Renal cortex interstitium (tissue), 15 donors: ENCODE measurements at places on chromosomes 3 and 15. TPM values are rescaled to one million over a fixed set of nuclear protein-coding genes. Genes with fewer than 3 reads are reported as not detected.

DNA sequence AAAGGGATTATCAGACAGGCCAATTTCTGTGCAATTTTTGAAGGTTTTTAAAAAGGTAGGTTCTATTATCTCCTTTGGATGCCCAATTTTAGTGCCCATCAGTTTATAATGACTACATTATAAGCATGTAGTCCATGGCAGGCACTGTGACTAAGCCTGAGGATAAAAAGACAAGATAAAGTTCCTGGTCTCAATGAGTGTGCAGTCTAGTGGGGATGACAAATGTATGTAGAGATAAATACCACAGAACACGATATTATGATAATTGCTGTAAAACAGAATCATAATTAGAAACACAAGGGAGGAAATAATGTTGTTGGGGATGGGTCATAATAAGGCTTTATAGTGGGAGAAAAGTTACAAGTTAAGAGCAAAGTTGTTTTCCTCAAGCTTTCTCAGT, 163.1 kb downstream of the ZNF385D start:
- DNase-seq = no peak

- no peak for DNase-seq
Observed at GRCh38 chr3:58116161-58116955, 94.4 kb downstream of the DNASE1L3 start.

DNA sequence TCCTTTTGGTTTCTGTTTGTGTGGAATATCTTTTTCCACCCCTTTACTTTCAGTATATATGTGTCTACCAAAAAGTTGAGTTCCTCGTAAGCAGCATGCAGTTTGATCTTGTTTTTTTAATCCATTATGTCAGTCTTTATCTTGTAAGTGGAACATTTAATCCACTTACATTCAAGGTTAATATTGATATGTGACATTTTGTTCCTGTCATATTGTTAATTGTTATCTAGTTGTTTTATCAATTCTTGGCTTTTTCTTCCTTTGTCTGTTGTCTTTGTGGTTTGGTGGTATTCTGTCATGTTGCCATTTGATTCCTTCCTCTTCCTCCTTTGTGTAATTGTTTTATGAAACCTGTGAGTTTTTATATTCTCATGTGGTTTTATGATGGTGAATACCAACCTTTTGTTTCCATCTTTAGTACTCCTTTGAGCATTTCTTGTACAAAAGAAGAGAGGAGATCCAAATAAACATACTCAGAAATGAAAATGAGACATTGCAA, 43.4 kb upstream of the XCR1 start:
- DNase-seq = no peak

DNA sequence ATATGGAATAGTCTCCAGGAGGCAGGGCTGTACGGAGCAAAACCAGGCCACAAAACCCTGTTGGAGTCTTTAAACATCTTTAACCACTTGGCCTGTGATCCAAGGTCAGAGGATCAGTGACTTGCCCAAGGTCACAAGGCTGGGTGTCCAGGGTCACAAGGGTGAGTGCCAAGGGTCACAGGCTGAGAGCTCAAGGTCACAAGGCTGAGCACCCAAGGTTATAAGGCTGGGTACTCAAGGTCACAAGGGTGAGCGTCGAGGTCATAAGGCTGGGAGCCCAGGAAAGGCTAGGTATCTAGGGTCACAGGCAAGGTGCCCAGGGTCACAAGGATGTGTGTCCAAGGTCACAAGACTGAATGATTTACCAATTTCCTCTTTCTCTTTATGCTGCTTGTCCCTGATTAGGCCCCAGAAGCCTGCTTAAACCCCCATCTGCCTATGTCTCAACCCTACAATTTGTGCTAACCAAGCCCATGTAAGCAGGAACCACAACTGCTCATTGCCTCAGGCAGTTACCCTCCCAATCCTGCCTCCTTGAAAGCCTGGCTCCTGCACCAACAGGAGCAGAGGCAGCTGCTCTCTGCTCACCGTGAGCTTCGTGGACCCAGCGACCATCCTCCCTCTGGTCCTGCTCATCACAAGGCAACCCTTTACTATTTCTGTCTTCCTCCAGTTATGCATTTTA, 51.5 kb downstream of the MGLL start:
- no peak for DNase-seq

DNA sequence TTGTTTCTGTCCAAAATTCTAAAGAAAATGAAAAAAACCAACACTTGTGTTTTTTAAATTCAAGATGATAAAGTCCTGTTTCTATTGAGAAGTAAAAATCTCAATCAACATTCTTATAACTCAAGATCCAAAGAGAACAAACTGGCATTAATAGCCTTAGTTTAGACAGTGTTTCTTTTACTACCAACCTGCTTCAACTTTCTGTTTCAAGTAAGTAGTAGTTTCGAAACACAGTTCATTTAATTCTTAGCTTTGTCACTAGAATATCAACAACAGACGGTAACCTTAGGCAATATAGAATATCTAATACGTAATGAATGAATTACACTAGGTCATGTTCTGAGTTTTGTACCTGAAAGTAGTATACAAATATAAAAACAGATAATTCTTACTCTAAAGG, 23.7 kb downstream of the CIP2A start:
- DNase-seq = no peak

DNA sequence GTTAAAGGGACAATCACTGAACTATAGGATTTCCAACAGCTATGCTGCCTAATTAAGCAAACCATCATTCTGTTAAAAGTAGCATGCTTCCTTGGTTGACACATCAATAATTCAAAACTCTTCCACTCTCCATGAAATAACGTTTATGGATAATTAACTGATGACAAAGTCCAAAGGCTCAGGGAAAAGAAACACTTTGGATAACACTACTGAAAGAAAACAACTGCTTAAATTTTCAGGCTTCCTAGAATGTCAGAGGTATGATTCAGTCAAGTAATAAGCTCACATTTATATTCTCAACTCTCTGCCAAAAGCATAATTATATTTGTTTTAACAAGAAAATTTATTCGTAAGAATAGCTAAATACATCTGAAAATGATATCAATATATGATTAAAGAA, 49.6 kb downstream of the WDR72 start:
- DNase-seq = no peak

GRCh38 chr3:151428386-151428785, 32.5 kb downstream of the IGSF10 start:
- no peak for DNase-seq

GRCh38 chr3:41258239-41258800, 59.0 kb downstream of the CTNNB1 start:
- no peak for DNase-seq

DNA sequence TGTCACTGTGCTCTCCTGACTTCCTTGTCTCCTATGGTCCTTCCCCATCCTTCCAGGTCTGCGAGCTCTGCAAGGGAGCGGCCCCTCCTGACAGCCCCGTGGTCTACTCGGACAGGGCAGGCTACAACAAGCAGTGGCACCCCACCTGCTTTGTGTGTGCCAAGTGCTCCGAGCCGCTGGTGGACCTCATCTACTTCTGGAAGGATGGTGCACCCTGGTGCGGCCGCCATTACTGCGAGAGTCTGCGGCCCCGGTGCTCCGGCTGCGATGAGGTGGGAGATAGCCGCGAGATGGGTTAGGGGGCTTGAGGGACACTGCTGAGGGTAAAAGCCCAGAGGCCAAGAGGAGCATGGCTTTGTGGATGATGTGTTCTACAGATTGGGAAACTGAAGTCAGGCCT, 63.8 kb downstream of the LMCD1 start:
- DNase-seq = no peak

- DNase-seq = no peak
Observed at GRCh38 chr3:133191818-133192217, 153.6 kb downstream of the TMEM108 start.

DNA sequence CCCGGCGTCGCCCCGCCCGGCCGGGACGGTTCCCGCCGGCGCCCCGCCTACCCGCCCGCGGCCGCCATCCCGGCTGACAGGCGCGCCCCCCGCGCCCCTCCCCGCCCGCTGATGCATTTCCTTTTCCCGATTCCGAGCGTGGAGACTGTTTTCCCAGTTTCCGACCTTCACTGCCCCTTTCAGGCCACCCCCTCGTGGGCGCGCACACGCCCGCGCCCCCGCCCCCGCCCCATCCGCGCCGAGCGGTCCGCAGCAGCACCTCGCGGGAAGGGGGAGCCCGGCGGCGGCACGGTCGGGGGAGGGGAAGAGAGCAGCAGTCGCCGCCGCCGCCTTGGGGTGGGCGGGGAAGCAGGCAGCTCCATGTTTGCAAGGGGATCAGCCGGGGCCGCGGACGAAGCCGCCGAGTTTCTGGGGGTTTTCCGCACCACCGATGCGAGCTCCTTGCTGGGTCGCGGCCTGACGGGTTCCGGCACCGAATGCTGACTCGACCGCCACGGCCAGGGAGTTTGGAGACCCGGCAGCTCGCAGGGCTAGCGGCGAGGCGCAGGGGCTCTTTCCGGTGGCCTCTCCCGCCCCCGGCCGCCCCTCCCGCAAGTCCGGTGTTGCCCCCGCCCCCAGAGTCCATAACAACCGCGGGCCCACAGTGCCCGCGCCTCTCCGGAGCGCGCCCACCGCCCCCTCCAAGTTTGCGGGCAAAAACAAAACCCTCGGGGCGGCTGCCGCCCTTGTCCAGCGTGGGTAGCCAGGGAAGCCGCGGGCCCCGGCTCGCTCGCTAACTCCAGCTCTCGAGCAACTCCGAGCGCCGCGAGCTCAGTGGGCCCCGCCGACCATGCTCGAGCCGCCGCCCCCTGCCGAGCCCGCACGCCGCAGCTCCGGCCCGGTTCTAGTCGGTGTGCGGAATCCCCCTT, 3.2 kb upstream of the SIN3A start:
- DNase-seq = peak; percentile 70

DNA sequence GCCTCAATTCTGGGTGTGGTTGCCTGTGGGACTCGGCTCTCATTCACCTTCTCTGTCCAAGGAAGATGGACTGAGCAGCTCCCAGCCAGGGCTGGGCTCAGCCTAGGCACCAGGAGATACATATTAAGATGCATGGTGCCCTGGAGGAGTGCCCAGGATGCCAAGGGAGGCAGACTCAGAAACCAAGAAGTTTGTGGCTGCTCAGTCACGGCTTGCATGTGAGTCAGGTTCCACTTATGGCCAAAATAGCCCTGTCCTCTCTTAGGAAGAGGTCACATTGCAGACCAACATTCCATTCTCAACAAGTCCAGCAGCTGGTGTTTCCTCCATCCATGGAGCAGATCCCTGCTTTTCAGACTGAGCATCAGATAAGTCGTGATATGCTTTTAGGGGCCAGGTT, 21.8 kb downstream of the CDCP1 start:
- DNase-seq = no peak

DNA sequence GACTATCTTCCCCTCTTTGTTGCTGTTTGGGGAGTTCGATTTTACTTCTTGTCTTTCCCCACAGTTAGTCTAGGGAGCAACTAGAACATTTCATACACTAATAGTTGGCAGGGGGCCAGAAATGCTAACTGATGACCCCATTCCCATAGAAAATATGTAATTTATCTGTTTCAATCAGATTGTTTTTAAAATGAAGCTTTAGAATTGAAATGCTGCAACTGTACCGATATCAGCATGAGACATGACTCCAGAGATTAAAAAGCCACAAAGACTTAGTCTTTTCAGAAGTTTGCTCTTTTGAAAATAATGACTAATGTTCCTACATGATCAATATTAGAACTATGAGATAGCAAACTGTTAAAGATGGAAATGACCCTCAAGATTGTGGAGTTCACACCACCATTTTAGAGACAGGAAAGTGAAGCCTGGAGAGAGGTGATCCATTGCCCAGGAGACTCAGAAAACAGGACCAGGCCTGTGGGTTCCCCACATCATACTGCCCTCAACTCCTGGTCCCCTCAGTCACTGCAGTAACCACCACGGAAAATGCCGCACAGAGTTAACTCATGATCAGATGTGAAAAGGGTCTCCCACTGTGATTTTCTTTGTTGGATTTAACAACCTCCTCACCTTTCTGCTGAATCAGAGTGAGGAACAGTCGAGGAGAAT, 130.3 kb downstream of the CHDH start:
- no peak for DNase-seq

GRCh38 chr3:126349611-126350501, 7.4 kb downstream of the KLF15 start:
- no peak for DNase-seq

Gene PDCD7
- polyA plus RNA-seq = 30.4 TPM

Gene BOC
- 31.4 TPM for polyA plus RNA-seq

Gene FETUB
- polyA plus RNA-seq = 0.31 TPM

Gene MAP1A
- 6.6 TPM for polyA plus RNA-seq

Gene TRIM42
- not detected for polyA plus RNA-seq

Gene RARB
- polyA plus RNA-seq = 48.3 TPM

Gene ESYT3
- 1.2 TPM for polyA plus RNA-seq

Gene ACTC1
- 1.2 TPM for polyA plus RNA-seq

Gene CCDC80
- polyA plus RNA-seq = 115 TPM

Gene GAP43
- 0.57 TPM for polyA plus RNA-seq

Gene TMEM158
- 6.6 TPM for polyA plus RNA-seq

Gene GP9
- polyA plus RNA-seq = 1.3 TPM

Gene ZBED2
- 0.21 TPM for polyA plus RNA-seq

Gene MYRIP
- 2.3 TPM for polyA plus RNA-seq

Gene IQCH
- polyA plus RNA-seq = 8.5 TPM

Gene KBTBD13
- 0.05 TPM for polyA plus RNA-seq

Gene AADACL2
- not detected for polyA plus RNA-seq

Gene DGKG
- 0.70 TPM for polyA plus RNA-seq
